ENCODE measurements at places on chromosomes 1 and 21.

GRCh38 chr1:205575294-205575885 lies 56.4 kb downstream of the ELK4 start:
- DNase-seq: no peak

DNA sequence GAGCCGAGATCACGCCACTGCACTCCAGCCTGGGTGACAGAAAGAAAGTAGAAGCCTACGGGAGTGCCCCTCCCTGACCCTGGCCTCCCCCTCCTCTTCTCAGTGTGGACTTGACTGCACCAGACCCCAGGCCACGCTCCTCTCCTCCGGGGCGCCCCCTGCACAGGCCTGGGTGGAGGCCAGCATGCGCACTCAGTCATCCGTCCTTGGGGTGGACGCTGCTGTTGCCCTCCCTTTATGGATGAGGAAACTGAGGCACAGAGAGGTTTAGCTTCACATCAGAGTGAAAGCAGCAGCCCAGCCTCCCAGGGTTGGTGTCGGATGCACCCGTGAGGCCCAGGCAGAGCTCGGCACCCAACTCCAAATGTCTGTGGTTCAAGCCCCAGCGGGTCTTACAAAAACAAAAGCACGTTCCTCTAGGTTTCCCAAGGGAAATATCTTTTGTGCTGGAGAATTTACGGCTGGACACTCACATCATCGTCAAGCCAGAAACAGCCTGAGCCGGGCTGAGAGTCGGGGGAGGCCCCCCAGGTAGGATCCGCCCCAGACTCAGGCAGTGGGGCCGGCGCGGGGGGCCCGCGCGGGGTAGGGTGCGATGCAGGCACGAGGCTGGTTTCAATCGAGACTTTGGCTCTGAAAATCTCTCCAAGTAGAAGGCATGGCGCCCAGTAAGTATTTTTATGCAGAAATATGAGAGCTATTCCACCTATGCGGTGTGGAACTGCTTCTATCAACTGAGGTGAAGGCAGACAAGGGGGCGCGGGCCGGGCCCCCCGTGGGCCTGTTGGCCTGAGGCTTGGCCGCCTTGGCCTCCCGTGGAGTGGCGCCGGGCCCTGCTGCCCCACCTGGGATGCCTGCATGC lies 36.6 kb downstream of the MORN1 start:
- DNase-seq: no peak

DNA sequence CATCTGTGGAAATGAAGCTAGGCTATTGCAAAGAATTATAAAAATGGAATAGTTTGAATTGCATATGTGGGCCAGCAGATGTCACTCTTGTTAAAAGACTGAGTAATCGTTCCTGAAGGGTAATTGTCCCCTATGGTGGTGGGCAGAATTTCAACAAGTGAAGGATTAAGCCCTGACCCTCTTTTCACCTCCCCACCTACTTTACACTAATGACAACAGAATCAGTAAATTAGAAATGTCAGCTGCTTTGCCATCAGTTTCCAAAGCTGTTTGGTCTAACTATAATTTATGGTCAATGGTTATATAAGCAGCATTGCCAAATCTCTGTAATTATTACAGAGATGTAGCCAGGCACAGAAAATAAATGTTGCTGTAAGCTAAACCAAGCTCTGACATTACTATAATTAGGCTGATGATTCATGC lies 898.6 kb downstream of the AMY1C start:
- DNase-seq: no peak

GRCh38 chr1:36520771-36521420 lies 38.2 kb upstream of the CSF3R start:
- DNase-seq: no peak

- no peak for DNase-seq
These were observed 46.0 kb downstream of the DPH5 start for GRCh38 chr1:100979631-100980030.

DNA sequence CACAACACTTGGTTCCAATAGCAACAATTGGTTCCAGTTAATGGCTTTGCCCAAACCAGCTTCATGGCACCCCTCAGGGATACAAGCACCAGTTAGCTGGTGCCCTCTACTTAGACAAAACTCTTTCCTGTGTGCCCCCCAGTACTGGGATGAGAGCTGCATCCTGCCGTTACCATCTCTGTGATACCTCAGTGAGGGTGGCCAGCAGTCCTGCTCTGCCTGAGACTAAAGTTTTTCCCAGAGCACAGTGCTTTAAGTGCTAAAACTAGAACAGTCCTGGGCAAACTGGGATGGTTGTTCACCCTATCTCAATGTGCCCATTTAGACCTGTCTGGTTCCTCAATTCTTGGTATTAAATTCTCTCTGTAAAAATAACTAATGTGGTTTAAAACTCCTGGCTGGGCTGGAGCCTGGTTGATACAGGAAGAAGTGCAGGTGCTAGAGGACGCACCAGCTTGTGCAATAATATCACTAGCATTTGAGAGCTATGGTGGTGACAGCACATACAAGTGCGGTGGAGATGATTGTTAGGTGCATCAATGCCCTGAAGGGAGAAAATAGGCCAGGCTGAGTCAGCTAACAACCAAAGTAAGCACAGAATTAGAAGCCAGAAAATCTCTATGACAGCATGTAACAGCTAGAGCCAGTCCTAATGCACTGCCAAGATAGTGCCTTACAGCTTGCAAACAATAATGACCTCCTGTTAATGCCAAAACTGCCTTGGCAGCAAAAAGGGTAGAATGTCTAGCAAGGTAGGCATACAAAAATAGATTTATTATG lies 179.8 kb upstream of the GALNT2 start:
- no peak for DNase-seq

GRCh38 chr1:207744000-207744534 lies 7.8 kb upstream of the CD46 start:
- DNase-seq: no peak

GRCh38 chr1:1354271-1355247 lies 3.8 kb downstream of the MXRA8 start:
- DNase-seq: no peak

- no peak for DNase-seq
These were observed 361.8 kb upstream of the VAMP3 start for GRCh38 chr1:7409278-7409677.

- DNase-seq: no peak
These were observed 132.7 kb downstream of the GPATCH2 start for GRCh38 chr1:217498209-217498608.

- DNase-seq: no peak
These were observed 42.0 kb downstream of the RAB3B start for GRCh38 chr1:51948491-51948915.

GRCh38 chr1:19398309-19398760 lies 86.2 kb downstream of the SLC66A1 start:
- DNase-seq: no peak

DNA sequence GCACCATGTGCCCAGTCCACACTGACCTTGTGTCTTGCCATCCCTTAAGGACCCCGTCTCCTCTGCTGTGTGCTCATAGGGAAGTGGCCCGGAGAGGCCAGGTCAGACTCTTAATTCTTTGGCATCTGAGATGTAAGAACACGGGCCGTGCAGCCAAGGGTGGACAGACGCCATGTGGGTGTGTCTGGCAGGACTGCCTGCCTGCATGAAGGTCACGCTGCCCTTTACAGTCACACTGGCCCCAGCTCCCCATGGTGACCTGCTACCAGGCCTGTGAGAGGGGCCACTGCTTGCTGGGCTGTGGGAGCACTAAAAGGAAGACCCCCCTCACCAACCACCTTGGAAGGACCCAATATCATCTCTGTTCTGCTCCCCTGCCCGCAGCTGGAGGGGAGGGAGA lies 17.7 kb downstream of the DHRS3 start:
- no peak for DNase-seq

- no peak for DNase-seq
These were observed 573.2 kb upstream of the RGS18 start for GRCh38 chr1:191585095-191585494.

DNA sequence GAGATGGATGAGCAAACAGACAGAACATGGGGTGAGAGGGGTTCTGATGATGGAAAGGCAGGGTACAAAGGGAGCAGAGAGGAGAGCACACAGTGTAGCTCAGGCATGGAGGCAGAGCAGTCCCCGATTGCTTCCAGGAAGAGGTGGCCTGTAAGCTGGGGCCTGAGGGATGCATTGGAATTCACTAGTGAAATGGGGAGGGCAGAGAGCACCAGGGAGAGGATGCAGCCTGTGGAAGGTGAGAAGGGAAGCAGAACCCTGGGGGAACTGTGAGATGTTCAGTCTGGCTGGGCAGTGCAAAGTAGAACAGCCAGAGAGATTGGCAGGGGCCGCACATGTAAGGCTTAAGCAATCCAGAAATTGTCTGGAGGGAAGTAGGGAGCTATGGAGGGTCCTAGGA lies 12.2 kb downstream of the ZNF362 start:
- no peak for DNase-seq

DNA sequence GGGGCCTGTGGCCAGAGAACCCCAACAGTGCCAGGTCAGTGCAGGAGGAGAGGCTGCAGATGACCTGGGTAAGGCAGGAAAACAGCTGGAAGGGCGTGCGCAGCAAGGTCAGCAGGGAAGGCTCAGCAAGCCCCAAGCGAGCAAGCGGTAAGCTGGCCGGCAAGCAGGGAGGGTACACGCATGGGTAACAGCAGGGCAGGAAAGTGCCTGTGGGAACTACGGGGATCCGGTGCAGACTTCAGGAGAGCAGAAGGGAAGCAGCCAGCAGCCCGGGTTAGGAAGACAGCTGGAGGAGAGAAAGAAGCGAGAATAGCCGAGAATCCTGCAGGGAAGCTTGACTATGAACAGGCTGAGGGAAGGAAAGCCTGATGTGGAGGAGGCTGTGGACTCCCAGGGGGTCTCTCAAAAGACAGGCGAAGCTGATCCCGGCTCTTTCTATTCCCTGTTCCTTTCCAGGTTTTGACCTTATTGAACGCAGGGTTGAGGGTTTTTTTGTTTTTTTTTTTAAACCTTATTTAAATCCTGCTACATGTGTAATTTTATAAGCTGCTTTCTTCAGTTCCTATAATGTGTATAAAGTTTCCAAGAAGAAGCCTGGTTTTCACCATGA lies 20.9 kb downstream of the UMODL1 start:
- DNase-seq: no peak

DNA sequence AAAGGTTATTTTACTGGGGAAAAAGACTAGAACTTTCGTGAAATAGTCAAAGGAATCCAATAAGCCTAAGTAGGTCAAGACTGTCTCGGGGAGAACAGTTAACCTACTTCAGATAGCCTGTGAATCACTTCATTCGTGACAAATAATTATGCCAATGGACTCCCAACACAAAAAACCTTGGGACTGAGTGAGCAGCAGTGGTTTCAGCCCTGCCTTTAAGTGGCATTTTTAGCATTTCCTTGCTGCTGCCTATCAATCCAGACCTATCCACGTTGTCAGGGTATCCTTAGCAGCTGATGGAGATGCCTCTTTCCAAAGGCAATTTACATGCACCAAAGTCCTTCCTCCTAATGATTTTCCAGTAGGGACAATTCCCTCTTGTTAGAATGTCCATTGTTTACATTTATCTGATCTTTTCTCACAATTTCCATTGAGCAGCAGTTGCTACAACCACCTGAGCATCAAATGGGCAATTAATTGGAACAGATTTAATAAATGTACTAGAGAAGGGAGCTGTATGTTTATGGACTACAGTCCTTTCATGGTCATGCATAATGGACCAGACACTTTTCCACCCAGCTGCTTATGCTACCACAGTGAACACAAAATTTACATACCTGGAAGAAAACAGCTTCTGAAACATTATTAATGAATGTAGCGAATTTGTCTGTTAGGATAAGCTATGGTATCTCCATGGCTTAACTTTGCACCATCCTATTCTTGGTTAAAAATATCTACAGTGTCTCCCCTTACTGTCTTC lies 75.8 kb downstream of the TM2D1 start:
- DNase-seq: no peak

- no peak for DNase-seq
These were observed 198.1 kb upstream of the ST6GALNAC5 start for GRCh38 chr1:76669131-76669530.

DNA sequence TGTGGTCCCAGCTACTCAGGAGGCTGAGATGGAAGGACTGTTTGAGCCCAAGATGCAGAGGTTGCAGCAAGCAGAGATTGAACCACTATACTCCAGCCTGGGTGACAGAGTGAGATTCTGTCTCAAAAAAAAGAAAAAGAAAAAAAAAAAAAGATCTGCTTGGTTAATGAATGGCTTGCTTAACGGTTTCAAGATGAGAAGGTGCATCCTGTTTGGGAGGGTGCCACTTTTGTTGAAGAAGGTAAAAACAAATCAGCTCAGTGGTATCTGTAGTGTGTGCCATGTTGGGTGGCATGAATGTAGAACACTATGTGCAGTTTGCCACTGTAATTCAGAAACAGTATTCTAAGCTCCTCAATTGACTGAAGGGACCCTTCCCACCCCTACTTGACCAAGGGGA lies 94.9 kb upstream of the ETV3 start:
- DNase-seq: no peak

DNA sequence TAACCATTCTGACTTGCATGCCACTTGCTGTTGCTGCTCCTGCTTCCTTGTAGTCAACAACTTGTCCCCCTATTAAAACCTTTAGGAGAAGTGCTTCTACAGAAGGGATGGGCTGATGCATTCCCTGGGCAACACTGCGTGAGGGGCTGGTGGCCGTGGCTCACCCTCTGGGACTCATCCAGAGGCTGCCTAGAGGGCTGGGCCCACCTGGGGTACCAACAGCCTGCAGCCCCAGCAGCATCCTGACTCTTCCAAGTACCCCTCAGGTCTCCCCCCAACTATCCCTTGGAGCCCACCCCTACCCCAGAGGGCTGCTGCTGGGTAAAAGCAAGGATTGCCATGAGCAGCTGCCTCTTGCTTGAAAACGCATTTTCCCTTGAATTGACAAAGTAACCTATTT lies 34.7 kb upstream of the LHX4 start:
- no peak for DNase-seq

All from stimulated activated naive CD4-positive, alpha-beta T cell (primary cell).